Amniotic stem cell (primary cell): ENCODE measurements at places on chromosomes 5 and 9.

- DNase-seq, result no peak
Observed at GRCh38 chr9:127983847-127984289, 3.1 kb upstream of the EEIG1 start.

DNA sequence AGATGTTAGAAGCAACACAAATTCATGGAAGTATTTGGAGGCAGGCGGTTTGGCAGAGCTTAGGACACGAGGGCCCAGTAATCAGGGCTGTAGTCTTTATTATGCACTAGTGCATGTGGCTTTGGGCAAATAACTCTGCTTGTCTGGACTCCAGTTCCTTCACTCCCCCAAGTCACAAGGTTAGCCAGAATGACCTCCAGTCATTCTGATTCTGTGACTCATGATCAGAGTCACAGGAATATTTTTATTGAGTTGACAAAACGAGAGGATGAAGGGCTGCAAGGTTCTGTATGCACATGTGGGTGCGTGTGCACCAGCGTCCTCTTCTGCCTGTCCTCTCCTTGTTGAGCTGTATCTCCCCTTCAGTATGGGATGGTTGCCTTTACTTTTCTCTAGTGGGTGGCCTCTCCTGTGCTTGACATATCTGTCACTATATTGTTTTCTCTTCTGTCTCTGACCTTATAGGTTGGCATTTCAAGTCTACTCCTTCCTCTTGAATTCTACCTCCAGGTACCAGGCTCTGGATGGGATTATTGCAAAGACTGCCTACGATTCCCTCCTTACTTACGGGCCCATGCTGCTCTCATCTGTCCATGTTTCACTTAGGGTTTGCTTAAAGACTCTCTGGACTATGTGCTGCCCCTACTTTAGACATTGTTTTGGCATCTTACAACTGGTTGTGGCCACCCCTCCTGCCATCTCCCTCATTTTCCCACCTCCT, 94.6 kb downstream of the KDM4C start:
- DNase-seq, result no peak

DNA sequence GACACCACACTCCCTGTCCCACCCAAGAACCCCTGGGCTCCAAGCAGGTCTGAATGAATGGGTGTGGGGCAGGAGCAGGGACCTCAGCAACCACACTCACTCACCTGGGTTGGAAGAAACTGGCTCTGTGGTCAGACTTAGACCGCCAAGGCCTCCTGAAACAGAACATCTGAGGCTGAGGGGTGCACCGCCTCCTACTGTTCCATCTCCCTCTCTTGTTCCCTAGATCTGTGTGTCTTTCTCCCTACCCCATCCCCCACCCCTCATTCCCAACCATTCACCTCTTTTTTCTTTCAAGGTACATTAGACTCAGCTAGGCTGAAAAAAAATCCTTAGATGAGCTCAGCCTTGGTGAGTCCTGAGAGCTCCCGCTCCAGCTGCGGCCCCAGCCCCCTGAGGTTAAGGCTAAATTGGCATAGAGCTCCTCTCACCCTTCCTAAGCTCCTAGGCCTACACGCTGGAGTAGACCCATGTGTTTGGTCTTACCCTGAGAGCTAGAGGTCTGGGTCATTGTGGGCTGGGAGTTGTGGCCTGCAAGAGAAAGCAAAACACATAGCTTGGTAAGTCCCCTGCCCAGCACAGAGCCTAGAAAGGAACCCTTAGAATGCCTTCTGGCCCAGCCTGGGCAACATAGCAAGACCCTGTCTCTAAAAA, 4.8 kb downstream of the ECSCR start:
- DNase-seq, result no peak

GRCh38 chr5:57666582-57666981, 184.0 kb upstream of the ACTBL2 start:
- DNase-seq, result no peak

DNA sequence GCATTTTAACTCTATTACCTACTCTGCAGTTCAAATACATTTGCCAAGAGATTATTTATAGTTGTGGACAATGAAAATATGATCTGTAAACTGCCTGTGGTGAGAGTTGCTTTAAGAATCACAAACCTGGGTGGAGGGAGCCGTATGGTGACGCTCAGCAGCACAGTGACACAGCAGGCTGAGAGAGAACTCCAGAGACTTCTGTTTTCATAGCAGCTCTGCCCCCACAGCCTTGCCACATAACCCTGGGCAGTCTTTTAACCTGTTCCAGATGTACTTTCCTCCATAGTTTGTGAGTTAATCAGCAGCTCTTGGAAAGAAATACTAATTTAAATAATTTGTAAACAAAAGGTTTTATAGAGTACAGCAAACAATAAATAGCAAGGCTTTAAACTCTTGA, 450.5 kb downstream of the ELAVL2 start:
- peak; percentile 18 for DNase-seq

DNA sequence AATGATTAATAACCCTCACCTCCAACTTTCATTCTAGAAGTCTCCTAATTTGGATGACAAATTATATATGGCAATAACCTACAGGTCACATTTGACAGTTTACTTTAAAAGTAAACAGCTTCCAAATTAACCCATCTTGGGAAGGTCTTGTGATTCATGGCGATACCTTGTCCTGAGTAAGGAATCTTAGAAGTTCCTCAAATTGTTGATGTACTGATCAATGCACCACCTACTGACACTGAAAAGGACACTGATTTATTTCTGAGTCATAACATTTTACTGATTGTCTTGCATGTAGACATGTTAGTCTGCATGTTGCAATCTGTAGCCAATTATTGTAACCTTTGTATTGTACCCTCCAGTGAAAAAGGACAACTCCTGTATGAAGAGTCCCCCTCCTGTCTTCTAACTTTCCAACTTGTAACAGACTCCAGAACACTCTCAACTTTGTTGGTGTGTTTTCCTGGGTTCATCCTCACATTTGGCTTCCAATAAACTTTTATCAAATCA, 16.0 kb upstream of the SLC22A5 start:
- no peak for DNase-seq

- DNase-seq, result no peak
Observed at GRCh38 chr9:122389799-122390481, 19.1 kb downstream of the PTGS1 start.

GRCh38 chr5:126736141-126736540, 40.8 kb upstream of the LMNB1 start:
- no peak for DNase-seq

GRCh38 chr5:113421693-113422092, 13.1 kb downstream of the TSSK1B start:
- DNase-seq, result no peak

GRCh38 chr9:14306672-14307660, 7.0 kb downstream of the NFIB start:
- DNase-seq, result no peak

DNA sequence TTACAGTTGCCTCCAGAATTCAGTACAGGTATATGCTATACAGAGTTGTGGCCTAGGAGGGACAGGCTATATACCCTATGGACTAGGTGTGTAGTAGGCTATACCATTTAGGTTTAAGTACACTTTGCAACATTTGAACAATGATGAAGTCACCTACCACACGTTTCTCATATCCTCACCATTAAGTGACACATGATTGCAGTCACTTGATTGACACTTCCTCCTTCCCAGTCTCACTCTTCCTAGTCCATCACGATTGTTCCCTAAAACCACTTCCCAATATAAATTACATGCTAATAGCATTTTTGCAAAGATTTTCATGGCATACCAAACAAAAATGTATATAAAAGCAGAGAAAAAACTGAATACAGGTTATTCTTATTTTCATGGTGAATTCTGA, 312.2 kb downstream of the EPB41L4A start:
- DNase-seq, result no peak

- no peak for DNase-seq
Observed at GRCh38 chr5:29462241-29462640, 1731.2 kb upstream of the CDH6 start.

DNA sequence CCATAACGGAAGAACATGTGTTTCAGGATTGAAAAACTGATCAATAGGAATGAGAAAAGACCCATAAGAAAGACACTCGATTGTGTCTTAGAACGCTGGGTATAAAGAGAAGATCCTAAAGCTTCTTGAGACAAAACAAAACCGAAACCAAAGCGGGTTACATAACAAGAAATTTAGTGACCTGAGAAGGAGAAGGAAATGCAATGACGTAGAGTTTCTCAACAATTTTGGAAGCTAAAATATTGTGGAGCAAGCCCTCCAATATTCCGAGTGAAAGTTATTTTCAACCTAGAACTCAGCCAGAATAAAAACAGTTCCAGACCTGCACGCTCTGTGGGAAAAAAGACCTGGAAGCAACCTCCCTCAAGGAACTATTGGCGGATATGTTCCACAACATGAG, 81.9 kb upstream of the FREM1 start:
- no peak for DNase-seq

DNA sequence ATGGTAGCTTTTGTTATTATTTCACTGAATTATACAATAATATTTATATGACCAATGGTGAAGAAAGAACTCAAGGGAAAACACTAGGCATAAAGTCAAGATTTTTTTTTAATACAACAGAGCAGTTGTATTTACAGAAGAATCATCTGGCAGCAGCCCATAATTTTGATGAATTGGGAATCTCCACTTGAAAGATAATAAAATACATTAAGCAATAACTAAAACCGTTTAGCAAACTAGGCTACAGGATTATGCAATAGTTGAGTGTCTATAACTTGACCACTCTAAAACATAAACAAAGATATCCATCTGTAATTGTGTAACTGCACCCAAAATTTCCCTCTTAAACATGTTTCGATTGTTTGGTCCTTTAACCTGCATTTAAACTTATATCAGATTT, 80.8 kb downstream of the SNCAIP start:
- no peak for DNase-seq

DNA sequence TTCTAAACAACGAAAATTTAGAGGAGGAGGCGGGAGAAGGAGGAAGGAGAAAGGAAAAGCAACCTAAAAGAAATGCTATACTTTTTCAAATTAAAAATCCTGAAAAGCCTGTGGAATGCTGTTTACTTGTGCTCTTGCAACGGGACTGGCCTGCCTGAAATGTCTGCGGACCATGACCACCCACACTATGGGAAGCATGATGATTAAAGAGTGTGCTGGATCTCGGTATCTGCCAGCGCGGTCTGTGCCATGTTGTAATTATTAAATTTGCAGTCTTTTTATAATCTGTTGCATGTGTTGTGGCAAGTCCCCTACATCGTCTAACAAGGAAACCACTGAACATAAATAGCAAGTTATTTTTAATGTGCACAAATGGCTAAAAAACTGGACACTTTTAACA, 111.4 kb downstream of the FANCC start:
- peak; percentile 58 for DNase-seq

DNA sequence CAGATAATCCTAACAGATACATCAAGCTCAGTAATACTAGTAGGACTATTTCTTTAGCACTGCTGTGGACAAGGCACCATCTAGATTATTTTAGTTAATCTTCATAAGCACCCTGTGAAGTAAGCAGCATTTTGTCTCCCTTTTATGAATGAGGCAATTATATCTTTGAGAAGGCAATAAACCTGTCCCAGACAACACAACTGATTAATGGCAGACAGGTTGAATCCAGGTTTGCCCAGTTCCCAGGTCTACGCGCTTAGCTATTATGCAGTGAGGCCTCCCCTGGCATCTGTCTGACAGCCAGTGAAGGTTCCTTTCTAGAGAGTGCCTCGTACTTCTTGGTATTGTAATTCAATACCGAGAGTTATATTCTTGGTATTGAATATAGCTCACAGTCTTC, 9.7 kb upstream of the LVRN start:
- no peak for DNase-seq

GRCh38 chr9:92982130-92982529, 34.8 kb downstream of the FGD3 start:
- no peak for DNase-seq

- peak; percentile 77 for DNase-seq
Observed at GRCh38 chr5:89342106-89342876, 459.3 kb upstream of the MEF2C start.

DNA sequence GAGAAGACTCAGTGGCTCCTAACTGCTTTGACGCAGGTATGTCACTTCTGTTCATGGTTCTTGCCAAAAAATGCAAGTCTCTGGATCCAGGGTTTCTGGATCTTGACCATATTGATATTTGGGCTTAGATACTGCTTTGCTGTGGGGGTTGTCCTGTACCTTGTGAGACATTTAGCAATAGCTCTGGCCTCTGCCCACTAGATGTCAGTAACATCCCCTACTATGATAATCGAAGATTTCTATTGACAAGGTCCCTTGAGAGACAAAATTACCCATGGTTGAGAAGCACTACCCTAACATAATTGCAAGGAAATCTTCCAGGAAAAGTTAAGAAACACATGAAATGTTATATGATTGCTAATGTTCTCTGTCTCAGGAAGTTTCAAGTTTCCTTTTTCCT, 285.4 kb downstream of the TMEM232 start:
- DNase-seq, result peak; percentile 19

DNA sequence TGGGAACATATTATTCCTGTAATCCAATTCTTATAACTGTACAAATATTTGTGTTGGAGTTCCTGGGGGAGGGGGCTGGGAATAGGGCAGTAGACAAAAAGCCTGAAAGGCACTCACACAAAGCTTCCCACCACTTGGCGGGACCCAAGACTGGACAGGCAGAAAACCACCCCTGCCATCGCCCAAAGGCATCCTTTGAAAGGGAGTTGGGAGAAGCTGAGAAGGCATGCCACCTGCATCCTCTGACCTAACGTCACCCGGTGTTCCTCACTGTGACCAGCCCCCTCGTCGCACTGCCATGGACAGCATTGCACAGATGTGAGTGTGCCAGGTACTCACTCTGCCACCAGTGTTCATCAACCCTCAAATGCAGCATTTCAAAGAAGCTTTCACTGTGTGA, 80.6 kb upstream of the SMIM23 start:
- no peak for DNase-seq

GRCh38 chr9:114911167-114911821, 19.1 kb downstream of the TNFSF8 start:
- no peak for DNase-seq

- DNase-seq, result no peak
Observed at GRCh38 chr9:100525563-100525962, 52.3 kb upstream of the CAVIN4 start.

GRCh38 chr5:120240706-120241105, 223.4 kb upstream of the PRR16 start:
- DNase-seq, result no peak

GRCh38 chr5:89349246-89349980, 466.4 kb upstream of the MEF2C start:
- no peak for DNase-seq
